ENCODE measurements at places on chromosomes 3 and 15.
A peak's percentile ranks its signal among the peaks of the same experiment; 100 is the strongest.

DNA sequence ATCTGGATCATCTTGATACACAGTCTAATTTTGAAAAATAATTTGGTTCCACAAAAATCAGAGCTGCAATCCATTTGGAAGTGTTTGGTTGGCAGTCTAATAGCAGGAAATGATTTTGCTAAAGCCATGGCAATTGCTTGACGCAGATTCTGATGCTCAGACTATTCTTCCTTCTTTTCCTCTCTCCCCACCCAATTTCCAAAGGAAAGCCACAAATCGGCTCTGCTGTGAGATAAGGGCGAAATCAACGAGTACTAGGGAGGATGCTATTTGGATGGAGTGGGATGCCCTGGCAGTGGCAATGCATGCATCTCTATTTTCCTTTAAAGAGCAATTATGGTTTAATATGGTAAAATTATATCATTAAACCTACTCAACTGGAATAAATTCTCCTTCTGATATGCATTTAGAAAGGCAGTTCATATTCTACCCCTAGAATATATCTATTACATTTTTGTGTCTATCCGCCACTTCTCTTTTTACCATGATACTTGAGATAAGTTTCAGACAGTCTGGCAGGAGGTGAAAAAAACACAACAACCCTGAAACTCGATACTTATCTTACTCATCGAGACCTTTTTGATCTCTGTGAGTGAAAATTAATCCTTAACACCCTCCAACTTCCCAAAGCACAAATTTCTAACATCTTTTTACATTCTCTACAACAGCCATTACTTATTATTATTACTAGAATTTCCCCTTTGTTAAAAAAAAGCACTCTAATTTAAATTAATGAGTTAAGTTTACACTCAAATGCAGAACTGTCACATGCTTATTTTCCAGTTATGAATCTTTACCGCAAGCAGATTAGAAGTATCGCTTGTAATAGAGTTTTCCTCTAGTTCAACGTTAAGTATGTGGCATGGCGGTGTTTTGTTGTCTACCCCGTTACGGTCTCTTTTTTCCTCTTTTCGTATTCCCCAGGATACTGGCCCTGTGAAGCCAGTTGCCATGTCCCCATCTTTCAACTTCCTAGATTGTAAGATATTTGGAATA lies 433.3 kb downstream of the FOXP1 start:
- no peak for DNase-seq

DNA sequence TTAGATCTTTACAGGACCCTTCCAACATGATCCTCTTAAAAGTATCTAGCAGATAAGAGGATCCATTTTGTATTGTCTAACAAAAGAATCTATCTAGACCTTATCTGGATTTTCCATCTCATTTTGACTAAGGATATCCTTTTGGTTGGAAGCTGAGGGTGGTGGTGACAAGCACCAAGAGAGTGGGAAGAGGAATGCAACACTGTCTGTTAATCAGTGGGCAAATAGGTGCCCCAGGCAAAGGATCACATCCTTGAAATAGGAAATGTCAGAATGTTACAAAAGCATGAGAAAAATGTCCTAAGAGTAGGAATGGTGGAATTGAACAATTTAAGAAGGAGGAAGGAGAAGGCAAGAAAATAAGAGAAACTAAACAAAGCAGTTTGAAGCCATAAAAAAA lies 420.7 kb upstream of the CNTN3 start:
- DNase-seq = no peak

DNA sequence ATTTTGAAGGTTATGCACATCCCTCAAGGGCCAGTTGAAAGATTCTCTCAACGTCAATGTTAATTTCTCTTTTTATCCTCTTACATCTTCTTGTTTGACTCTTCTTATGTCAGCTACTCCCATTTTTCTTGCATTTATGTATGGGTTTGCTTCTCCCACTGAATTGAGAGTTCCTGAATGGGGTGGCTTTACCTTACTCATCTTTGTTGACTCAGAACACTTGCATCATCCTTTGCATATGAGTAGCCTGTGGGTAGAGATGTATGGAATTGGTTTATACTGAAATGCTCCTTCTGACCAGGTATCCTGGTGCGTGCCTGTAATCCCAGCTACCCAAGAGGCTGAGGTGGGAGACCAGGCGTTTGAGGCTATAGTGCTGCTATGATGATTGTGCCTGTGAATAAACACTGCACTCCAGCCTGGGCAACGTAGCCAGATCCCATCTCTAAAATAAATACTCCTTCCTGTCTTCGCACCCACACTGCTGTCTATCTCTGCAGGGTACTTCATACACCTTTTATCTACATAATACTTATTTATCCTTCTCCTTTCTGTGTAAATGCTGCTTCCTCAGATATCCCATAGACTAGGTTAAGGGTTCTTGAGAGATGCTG lies 123.6 kb upstream of the DPH6 start:
- no peak for DNase-seq

GRCh38 chr3:58626841-58627569 lies 39.6 kb downstream of the FAM3D start:
- DNase-seq = no peak

DNA sequence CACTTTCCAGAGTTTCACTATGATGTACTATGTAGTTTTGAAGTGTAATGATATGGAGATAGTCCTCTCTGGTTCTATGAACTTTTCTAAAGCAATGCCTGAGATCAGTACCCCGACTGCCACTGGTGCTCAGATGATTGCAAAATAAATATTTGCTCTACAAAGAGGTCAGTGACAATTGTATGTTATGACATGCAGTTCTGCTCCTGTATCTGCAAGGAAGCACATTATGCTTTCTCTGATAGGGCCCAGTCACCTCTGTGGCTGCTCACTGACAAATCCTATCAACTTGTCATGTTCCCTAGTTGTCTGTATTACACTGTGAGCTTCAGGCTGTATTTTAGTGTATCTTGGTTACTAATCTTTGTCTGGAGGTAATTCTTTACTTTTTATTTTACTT lies 362.6 kb downstream of the ROBO1 start:
- DNase-seq = peak; percentile 4

Data from NCI-H1417 treated with DMSO at 0.1 percent for 48 hours (cell line).